Activated CD4-positive, alpha-beta T cell treated with anti-CD3 and anti-CD28 coated beads for 24 hours (primary cell): ENCODE measurements at places on chromosomes 6 and 20.

- no peak for DNase-seq
Observed at GRCh38 chr6:155117256-155117655, 122.1 kb downstream of the TIAM2 start.

GRCh38 chr6:85795945-85796344 is 153.3 kb upstream of the SYNCRIP start:
- no peak for DNase-seq

DNA sequence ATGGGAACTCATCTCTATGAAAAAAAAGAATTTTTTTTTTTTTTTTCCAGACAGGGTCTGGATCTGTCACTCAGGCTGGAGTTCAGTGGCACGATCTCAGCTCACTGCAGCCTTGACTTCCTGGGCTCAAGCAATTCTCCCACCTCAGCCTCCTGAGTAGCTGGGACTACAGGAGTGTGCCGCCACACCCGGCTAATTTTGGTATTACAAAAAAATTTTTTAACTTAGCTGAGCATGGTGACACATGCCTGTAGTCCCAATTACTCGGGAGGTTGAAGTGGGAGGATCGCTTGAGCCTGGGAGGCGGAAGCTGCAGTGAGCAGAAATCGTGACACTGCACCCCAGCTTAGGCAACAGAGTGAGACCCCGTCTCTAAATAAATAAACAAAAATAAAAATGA is 7.5 kb downstream of the DEF6 start:
- no peak for DNase-seq

DNA sequence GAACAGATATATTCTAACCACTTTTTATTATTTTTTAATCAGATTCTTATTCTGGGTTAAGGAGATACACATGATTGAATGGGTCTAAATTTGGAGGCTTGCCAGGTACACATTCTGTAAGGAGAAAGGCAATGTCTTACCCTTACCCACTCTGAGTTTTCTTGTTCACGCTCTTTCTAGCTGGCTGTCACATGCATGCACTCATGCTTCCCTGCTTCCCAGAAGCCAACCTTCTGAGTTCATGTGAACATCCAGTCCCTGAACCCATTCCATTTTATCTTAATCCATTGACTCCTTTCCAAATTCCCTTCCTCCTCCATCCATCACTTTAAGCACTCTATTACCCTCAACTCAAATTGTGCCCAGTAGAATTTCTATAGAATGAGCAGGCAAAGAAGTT is 17.5 kb upstream of the MOCS1 start:
- DNase-seq = no peak

DNA sequence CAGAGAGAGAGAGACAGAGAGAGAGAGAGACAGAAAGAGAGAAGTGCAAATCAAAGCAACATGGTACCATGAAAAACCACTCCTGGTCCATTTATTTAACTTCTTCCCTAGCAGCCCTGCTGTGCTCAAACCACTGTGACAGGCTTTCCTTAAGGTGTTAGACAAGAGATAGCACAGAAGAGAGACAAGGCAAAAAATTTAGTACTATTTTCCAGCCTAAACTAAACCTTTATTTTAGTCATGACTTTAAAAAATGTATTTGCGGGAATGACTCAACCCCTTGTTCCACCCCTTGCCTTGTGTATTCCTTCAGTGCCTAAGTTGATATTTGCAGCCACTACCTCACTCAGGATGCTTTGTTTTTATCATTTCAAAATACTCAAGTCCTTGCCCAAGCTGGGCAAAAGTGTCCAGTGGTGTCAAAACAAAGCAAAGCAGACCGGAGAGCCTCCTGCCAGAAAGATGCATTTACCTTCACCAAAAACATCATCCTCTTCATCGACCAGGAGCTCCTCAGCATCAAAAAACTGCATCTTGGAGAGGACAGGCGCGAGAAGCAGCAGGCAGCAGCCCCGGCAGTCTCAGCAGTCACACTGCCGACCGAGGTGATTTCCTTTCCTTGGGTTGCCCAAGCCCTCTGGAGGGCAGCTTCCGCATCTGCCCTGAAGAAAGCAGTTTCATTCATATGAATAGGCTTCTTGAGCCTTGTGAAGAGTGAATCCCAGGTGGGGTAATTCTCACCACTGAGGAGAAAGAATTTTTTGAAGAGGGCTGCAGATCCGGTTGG is at the start of gene RIPOR2:
RIPOR2 (minus strand) TSS at position 595 of the 787 bp plus-strand sequence; CDS start at position 533, 62 bp downstream.
- DNase-seq = no peak
